ENCODE measurements at places on chromosomes 3 and 15. TPM values are rescaled to one million over a fixed set of nuclear protein-coding genes. Genes with fewer than 3 reads are reported as not detected.

COL6A5 gene
- total RNA-seq, result 1.7 TPM

NOX5 gene
- total RNA-seq, result not detected

LIPH gene
- total RNA-seq, result 5.8 TPM

- no peak for DNase-seq
Observed at GRCh38 chr3:66819993-66820501, 178.1 kb upstream of the KBTBD8 start.

- no peak for DNase-seq
Observed at GRCh38 chr15:90345857-90346256, 6.2 kb upstream of the ZNF774 start.

- DNase-seq, result no peak
Observed at GRCh38 chr15:69537901-69538300, 85.3 kb downstream of the RPLP1 start.

DNA sequence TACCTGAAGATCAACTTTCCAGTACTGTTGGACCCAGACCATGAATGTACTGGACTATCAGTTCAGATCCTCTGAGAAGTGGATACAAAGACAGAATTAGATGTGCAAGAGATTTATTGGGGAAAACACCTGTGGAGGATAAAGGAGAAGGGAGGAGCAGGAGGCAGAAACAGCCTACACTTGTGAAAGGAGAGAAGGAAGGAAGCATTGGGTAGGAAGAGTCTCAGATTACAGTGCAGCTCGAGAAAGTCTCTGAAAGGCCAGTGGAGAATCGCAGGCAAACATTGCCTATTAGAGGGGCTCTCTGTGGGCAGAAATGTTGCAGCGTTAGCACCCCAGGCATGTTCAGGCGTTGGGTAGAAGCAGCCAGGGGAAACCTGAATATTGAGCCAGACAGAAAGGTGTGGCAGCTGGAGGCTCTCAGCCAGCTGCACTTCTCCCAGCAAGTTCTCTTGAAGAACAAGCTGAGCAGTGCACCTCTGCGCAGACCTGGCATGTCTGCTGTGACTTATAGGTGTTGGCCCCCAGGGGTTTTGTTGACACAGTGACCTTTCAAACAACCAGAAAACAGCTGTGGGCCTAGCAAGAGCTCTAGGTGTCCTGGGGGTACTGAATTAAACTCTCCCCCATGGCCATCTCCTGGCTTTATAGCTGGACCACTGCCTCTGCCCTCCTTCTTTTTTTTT, 7.0 kb downstream of the CHST14 start:
- DNase-seq, result no peak

- DNase-seq, result no peak
Observed at GRCh38 chr3:180881065-180881801, 31.2 kb upstream of the FXR1 start.

GRCh38 chr15:60003243-60004008, 685 bp upstream of the FOXB1 start:
- no peak for DNase-seq

GRCh38 chr3:93994056-93994455, 14.1 kb downstream of the ARL13B start:
- no peak for DNase-seq

- DNase-seq, result no peak
Observed at GRCh38 chr15:82572311-82572710, 32.1 kb upstream of the RPS17 start.

DNA sequence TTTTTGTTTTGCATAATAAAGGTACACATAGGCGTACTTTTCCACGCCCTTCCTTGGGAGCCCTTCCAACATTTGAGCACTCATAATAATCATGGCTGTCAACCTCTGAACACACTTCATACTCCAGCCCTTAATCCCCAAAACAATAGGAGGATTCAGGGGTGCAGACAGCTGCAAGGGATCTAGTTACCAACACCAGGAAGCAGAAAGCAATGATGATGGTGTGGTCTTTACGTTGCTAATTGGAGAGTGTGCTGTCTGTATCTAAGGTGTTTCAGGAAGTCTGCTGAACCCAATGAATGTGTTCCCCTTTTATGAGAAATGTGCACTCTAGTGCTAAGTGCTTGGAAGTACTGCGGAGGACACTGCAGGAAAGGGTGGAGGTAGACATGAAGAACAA, 60.3 kb upstream of the PDZRN3 start:
- no peak for DNase-seq

Measured in Peyer's patch (tissue), 4 donors.